ENCODE measurements at places on chromosomes 4 and X.

DNA sequence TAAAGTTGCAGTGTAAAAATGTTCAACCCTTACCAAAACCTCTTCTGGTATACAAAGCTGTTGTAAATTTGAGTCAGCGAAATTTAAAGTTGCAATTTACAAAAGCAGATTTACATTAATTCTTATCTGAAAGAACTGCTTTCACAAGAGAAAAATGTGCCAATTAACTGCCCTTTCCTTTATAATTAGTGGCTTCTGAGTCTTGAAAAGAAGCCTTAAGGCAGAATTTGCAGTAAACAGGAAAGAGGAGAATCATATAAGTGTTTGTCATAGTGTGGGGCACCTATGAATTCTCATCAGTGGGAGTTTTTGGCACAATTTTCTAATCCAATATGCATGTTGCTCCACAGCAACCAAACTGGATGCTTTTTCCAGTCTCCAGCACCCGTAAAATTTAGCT lies 125.3 kb upstream of the GABRG1 start:
- no peak for DNase-seq

DNA sequence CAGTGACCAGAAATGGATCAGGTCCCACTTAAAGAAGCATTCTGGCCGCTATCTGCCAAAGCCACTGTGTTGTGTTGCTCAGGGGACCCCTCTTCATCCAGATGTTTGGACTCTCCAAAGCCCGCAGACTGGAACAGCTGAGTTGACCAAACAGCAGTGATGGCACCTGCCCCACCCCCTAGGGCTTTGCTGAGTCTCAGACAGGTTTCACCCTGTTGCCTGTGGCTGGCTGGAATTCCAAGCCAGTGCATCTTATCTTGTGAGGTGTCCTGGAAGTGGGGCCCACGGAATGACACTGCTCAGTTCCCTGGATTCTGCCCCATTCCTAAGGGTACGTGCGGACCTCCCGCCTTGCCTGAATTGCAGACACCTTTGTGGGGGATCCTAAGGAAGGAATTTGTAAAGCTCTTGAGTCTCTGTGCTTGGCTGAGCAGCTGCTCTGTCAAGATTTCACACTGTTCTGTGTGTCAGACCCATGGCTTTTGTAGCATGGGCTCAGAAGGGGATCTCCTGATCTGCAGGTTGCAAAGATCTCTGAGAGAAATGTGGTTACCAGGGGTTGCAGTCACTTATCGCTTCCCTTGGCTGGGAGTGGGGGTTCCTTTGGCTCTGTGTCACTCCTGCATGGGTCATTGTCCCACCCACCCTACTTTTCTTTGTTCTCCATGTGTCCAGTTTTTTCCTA lies 1707.9 kb upstream of the PCDH10 start:
- no peak for DNase-seq

- DNase-seq, result peak; percentile 42
Measured at GRCh38 chr4:17324386-17324830, 187.5 kb downstream of the QDPR start.

DNA sequence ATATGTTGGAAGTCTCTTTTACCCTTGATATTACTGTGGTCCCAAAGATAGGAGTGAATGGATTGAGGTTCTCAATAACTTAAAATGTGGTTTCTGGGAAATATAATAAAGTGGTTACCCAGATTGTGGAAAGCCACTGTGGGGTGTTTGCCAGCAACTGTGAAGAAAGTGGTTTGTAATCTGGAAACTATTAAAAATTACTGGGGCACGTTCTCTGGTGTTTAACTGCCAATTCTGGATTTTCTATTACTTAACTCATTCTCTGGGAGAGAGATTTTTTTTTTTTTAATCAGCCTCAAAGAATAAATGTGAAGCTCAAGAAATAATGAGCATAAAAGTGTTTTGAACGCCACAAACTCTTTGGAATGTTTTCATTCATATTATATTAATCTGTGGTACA lies 4.9 kb upstream of the CXCL6 start:
- no peak for DNase-seq

DNA sequence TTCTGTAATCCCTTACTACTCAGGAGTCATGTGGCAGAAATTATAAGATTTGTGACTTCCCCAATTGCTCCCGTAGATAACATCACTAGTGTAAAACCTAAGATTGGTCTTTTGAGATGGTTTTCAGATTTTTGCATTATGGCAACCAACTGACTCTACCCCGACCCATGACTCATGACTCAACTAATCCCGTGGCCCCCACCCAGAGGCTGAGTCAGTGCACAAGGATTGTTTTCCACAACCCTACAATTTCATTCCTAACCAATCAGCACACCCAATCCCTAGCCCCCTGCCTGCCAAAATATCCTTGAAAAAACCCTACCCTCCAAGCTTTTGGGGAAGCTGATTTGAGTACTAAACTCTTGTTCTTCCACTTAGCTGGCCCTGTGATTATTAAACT lies 109.4 kb upstream of the FAM9C start:
- DNase-seq, result no peak

DNA sequence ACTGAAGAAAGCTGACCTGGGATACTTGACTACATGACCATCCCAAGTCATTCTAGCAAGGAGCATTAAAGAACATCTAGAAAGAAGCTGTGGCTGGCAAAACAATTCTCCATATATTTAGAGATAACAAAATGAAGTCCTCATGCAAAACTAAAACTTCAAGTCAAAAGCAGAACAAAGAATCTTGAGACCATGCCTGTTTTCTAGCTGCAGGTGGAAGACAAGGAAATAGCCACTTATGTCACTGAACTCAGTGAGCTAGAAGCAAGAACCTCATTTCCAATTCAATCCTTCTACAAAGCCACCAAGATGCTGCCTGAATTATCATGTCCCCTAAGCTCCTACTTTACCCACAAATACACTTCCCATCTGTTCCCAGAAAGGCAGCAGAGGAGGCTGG lies 13.8 kb downstream of the USP46 start:
- no peak for DNase-seq

DNA sequence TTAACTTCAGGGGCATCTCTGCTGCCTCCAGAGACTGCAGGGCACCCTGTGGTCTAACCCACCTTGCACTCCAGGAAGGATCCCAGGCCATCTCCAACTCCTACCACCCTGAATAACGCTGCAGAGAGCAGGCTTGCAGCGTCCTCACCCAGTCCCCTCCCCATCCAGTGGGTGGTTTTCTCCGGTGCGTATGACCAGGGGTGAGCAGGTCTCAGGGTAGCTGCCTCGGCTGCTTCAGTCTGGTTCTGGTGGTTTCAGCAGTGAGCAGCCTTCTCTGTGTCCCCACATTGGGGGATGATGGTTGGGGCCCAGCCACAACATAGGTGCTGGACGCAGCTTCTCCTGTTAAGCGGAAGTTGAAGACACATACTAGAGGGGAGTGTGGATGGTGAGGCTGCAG lies 38.6 kb upstream of the SORCS2 start:
- DNase-seq, result no peak

DNA sequence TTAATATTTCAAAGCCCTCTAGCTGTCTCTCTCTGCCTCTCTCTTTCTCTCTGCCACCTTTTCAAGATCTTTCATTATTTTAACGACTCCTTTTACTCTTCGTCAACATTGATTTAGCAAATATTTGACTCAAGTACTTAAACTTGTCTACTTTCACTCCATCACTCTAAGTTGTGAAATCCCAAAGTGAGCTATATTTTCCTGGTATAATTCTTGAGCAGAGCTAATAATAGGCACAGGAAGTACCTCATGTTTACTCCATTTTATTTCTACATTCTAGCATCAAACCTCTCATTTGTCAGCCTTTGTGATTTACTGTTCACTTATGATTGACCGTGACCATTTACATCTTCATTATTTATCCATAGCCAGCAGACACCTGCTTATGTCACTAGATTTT lies 482.5 kb downstream of the RPA4 start:
- DNase-seq, result no peak

DNA sequence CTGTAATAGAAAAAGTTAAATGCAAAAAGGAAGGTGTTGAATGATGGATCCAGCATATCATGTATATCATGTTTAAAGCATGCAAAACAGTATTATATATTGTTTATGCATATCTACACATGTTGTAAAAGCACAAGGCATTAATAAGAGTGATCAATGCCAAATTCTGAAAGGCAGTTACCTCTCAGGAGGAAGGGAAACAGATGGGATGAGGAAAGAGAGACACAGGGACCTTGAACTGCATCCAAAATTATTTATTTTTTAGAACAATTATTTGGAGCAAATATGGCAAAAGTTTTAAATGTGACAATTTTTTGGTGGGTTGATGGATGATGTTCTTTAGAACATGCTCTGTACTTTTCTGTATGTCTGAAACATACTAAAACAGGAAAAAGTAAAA lies 193.4 kb downstream of the CLCN4 start:
- DNase-seq, result no peak

Data from NT2/D1 (cell line).